ENCODE measurements at places on chromosomes 4 and X. TPM values are rescaled to one million over a fixed set of nuclear protein-coding genes. Genes with fewer than 3 reads are reported as not detected.

Gene TRO
- 12.3 TPM for total RNA-seq

Gene FTSJ1
- 31.7 TPM for total RNA-seq

Gene POF1B
- 18.7 TPM for total RNA-seq

Gene AP1S2
- total RNA-seq: 18.9 TPM

Gene CHRDL1
- 36.8 TPM for total RNA-seq

Gene ALB
- total RNA-seq: not detected

Gene GAGE1
- total RNA-seq: not detected

Gene CTAG1A
- not detected for total RNA-seq

Gene MAGEA12
- not detected for total RNA-seq

Gene LDOC1
- total RNA-seq: 10.6 TPM

Gene GC
- total RNA-seq: not detected
